ENCODE measurements at places on chromosomes 3 and 15.

GRCh38 chr3:17801131-17801530, 58.7 kb upstream of the TBC1D5 start:
- DNase-seq, result no peak

- DNase-seq, result no peak
Measured at GRCh38 chr3:179452872-179453271, 1.6 kb upstream of the GNB4 start.

DNA sequence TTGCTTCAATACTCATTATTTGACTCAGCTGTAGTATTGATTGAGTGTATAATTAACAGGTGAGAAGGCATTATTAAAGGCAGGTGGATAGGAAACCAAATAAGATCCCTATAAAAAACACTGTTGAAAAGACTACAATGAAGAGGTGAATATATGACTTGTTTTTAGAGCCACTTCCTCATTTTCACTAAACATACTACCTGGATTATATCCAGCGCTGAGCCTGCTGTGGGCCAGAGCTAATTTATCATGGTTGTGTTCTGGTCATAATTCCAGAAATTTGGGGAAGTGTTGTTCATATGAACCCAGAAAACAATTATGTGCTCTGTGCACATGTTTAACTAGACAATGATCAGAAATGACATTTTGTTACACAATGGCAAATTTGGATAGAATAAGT, 235.3 kb upstream of the MME start:
- DNase-seq, result no peak

DNA sequence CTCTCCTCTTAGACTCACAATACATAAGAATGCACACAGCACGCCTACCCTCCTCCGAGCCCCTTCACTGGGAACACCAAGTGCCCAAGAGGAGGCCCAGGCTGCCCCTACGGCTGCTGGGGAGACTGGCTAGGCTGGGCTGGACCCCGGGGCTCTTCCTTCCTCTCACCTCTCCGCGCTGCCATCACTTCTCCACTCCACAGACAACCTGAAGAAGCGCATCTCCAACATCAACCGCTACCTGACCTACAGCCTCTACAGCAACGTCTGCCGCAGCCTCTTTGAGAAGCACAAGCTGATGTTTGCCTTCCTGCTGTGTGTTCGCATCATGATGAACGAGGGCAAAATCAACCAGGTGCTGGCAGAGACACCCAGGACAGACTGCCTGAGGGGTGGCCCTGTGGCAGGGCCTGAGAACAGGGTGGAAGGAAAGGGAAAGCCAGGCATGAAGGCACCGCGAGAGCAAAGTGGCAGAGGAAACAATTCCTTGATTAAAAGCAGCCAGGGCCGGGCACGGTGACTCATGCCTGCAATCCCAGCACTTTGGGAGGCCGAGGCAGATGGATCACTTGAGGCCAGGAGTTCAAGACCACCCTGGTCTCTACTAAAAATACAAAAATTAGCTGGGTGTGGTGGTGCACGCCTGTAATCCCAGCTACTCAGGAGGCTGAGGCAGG, 51.6 kb downstream of the SEMA3G start:
- no peak for DNase-seq

DNA sequence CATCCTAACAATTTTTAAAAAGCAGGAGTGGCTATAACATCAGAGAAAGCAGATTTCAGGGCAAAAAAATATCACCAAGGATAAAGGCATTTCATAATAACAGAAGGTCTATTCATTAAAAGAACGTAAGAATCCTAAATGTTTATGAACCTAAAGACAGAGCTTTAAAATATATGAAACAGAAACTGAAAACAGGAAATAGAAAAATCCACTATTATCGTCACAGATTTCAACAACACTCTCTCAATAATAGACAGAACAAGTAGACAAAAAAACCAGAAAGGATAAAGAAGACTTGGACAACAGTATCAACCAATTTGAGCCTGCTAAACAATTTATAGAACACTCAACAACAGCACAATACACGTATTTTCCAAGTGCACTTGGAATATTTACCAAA, 71.4 kb downstream of the FBXL22 start:
- no peak for DNase-seq

GRCh38 chr3:129256270-129256669, 6.9 kb downstream of the COPG1 start:
- no peak for DNase-seq

GRCh38 chr3:141051443-141052200, 475 bp downstream of the SPSB4 start:
- DNase-seq, result no peak

DNA sequence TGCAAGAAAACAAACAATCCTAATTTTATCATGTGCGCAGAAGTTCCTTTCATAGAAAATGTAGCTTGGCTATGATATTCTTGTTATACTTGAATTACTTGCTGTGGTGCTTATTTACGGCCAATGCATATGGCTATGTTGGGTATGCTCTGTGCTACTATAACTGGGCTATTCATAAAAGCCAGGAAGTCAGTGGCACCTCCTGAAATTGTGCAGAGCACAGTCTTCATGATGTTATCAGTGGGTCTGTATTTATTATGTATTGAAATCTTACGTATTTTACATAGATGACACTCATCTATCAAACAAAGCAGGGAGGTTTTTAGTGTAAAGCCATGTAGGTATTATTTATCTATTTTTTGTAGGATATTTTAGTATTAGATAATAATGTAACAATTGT, 196.5 kb upstream of the NAALADL2 start:
- DNase-seq, result no peak

- DNase-seq, result no peak
Measured at GRCh38 chr15:70931821-70932220, 39.2 kb downstream of the LRRC49 start.

DNA sequence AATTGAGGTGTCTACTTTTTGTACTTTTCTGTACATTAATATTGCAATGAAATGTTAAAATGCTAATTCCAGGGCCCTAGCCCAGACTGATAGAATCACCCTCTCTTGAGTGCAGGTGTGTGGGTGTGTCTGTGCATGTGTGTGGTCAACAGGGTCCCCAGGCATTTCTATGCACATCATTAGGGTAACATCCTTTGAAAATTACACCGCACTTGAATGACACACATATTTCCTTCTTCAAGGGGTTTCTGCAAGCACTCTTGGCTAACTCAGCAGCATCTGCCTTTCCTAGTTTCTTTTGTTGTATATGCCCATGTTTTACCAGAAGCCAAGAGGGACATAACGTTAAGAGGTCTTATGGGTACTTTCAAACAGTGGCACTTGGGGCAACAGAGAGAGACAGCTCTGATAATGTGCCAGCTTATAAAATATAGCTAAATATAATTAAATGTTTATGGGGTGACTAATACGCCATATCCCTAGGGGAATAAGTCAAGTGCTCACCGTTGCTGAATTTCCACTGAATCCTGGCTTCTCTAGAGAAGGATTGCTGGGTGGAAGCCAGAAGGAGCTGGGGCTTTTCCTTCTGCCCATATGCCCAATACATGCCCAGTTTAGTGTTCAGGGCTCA, 54.5 kb upstream of the LRIG1 start:
- DNase-seq, result no peak

DNA sequence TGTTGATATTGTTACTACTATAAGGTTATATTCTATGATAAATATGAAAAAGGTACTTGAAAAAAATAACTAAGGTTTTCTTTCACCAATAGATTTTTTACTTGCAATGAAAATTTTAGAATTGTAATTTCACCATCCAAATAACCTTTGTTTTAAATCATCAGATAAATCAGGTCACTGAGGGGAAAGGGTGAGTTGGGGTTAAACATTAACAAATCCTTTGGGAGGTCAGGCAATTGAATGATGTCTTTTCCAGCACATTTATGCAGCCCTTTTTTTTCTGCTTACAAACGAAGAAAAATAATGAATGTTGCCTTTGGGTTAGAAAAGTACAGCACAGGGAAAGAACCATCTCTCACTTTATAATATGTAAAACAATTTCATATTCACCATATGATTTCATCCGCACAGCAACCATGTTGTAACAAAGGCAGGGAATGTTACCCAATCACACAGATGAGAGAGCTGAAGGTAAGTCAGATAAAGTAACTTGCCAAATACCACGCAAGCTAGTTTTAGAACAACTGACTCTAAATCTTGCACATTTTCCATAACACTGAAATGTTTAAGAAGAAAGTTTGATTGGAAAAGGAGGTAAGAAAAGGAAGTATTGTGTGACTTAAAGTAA, 151.3 kb downstream of the FGF12 start:
- no peak for DNase-seq
